ENCODE measurements at places on chromosomes 7 and 10. TPM values are rescaled to one million over a fixed set of nuclear protein-coding genes. Genes with fewer than 3 reads are reported as not detected.

MBL2 gene
- polyA plus RNA-seq = not detected

RAB18 gene
- polyA plus RNA-seq = 38.8 TPM

GRCh38 chr7:157851501-157852067 lies 514.8 kb downstream of the DNAJB6 start:
- no peak for DNase-seq
- no peaks in the 10 kb centered on the region for H3K27me3 ChIP-seq
- H3K4me1 ChIP-seq = no peaks in the 10 kb centered on the region
- H3K27ac ChIP-seq = no peak overlapping the region
- H3K4me3 ChIP-seq = no peak overlapping the region

DNA sequence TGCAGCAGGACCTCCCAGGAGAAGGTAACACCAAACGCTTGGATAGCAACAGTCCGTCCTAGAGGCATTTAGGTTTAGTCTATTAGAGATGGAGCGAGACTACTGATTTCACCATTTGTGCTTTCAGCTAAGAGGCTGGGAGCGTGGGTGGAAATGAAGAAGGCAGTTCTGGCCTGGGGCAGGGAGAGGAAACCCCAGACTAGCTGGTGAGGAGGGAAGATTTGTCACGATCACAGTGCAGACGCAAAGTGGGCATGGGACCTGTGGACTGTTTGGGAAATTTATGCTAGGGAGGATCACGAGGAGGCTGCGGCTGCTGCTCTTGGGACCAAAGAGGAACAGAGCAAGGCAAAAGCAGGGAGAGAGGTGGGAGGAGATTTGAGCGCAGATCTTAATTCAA lies 130.4 kb upstream of the AOAH start:
- no peak overlapping the region for H3K27ac ChIP-seq
- no peak overlapping the region for H3K4me3 ChIP-seq
- no peaks in the 10 kb centered on the region for H3K4me1 ChIP-seq

DNA sequence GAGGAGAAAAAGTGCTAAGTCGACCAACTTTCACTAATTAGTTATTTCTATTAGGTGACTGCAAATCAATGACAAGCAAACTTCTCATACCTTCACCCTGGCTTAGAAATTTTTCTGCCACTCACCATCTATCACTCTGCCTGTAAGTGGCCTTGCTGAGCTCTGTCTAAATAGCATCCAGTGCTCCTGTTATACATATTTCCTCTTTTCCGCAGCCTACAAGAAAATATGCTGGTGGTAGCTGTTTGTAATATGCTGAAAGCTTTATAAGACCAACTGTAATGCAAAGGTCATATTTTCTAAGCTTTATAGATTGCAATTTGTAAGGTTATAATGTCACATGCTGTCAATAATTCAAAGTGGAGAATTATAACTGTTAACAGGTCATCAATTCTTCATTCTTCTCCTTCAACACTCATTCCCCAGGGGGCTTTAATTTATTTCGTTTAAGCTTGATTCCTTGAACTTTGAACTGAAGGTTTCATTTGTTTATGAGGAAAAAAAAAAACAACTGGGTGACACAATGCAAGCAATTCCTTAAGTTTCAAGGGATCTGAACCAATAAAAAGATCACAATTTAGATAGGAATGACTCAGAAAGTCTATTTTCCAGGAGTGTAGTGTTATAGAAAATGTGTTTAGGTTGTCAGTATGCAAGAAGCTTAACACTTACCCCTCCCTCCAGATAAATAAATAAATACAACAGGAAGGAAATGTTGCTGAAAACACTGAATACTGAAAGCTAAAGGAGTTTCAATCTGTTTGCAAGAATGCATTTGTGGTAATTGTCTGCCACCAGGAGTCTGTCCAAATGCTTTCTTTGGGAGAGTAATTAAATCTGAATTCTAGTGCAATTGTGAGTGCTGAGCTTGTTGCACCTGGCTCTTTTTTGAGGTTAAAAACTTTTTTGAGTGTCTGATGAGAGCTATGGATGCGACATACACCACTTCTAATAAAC lies 183.7 kb downstream of the SORCS1 start:
- no peak overlapping the region for H3K27ac ChIP-seq
- no peak for DNase-seq

DNA sequence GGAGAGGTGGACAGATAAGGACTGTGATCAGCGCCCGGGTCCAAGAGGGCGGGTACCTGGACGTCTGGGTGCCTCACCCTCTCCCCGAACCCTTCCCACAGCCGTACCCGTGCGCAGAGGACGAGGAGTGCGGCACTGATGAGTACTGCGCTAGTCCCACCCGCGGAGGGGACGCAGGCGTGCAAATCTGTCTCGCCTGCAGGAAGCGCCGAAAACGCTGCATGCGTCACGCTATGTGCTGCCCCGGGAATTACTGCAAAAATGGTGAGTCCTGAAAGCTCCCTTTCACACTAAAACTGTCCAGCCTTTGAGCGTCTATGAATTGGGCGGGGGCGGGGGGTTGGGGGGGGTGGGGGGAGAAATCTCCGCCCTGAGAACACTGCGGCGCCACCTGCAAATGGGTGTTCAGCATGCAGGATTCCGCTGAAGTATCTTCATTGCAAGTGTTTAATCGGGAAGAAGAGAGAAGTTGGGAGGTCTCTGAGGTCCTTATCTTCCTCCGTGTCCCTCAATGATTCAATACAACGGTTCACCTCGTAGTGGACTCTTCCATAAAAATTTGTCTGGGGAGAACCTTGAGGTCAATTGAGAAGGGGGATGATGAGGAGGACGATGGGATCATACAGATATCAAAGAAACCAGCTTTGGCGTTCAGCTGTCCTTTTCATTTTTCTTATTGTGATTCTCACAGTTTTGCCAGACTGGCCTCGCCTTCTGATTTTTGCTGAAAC lies 906 bp downstream of the DKK1 start:
- H3K27ac ChIP-seq = peak overlapping the region; percentile 71
- H3K4me3 ChIP-seq = peak overlapping the region; percentile 81

All from IMR-90 (cell line).